Bladder microvascular endothelial cell (primary cell): ENCODE measurements at places on chromosomes 12 and 14. TPM values are rescaled to one million over a fixed set of nuclear protein-coding genes. Genes with fewer than 3 reads are reported as not detected.

VDR gene
- under 0.01 and 0.19 TPM in 2 replicates for total RNA-seq

RFX4 gene
- not detected in 2 replicates for total RNA-seq

OTX2 gene
- total RNA-seq = not detected in 2 replicates

RIC8B gene
- 6.2 and 19.1 TPM in 2 replicates for total RNA-seq

PTGES3 gene
- total RNA-seq = 52.8 and 81.4 TPM in 2 replicates

PROX2 gene
- not detected in 2 replicates for total RNA-seq

DENND5B gene
- 5.2 and 16.6 TPM in 2 replicates for total RNA-seq

TROAP gene
- 5.3 and 12.5 TPM in 2 replicates for total RNA-seq
